ENCODE measurements at places on chromosomes 5 and 9.

DNA sequence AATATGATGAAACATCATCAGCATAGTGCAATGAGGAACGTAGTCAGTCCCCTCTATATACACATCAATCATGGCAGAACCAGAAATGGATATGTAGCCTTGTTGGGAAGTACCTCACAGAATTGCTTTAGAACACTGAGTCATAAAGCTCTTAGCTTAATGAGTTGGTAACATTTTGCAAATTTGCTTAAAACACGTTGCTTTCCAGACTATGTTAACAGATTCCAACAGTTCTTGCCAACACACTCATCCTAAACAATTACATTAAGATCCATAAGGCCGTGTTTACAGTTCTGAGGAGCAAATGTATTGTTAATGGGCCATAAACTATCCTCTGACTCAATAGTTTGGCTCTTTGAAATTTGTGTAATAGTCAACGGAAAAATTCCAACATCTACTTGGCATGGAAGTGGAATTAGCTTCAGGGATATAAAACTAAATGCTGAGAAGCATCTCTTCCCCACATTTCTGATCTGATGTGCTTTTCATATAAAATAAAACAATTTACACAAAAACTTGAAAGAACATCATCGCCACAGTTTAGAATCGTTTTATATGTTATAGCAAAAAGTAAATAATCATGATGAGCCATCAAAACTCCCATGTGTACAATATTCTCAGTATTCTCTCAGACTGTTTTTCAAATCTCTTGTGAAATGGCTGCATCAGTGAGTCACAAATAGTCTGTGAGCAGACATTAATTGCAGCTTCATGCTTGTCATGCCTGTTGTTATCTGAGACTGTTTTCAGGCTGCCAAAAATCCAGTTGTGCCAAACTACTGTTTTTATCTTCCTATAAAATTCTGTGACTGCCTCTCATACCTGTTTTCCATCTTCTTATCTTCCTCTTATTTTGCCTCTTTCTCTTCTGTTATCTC, 291.9 kb downstream of the COX7C start:
- no peak for DNase-seq

GRCh38 chr5:11609570-11610303, 294.5 kb downstream of the CTNND2 start:
- no peak for DNase-seq

- no peak for DNase-seq
These were observed 114.1 kb downstream of the JAKMIP2 start for GRCh38 chr5:147668385-147668784.

GRCh38 chr5:15007646-15008045, 136.1 kb upstream of the ANKH start:
- DNase-seq = no peak

DNA sequence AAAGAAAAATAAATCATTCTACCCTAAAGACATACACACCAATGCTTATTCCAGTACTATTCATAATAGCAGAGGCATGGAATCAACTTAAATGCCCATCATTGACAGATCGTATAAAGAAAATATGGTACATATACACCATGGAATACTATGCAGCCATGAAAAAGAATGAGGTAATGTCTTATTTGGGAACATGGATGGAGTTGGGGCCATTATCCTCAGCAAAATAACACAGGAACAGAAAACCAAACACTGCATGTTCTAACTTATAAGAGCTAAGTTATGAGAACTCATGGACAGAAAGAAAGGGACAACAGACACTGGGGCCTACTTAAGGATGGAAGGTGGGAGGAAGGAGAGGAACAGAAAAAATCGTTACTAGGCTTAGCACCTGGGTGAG, 527.5 kb upstream of the ST8SIA4 start:
- no peak for DNase-seq

DNA sequence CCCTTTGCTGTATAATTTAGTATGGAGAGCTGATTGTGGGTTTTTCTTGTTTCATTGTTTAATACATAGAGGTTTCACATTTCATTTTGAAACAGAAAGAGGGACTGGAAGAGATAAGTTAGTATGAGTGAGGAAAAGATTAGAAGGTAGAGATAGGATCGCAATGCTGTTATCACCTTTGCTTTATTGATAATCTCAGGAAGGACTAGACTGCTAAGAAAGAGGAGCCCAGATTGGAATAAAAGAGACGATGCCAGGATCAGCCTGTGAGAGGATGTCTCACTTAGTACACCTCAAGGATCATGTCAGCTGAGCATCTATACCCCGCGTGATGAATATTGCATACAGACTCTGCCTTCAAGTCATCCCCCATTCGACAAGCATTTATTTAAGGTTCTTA, 178.0 kb upstream of the DMAC1 start:
- DNase-seq = no peak
